NCI-H69 (cell line): ENCODE measurements at places on chromosomes 7 and 10.

GRCh38 chr7:69615685-69616084 lies 17.4 kb downstream of the AUTS2 start:
- DNase-seq, result peak; percentile 88

GRCh38 chr7:6658618-6659345 lies 21.7 kb downstream of the ZNF316 start:
- DNase-seq, result peak; percentile 29

GRCh38 chr10:22436526-22436892 lies 91.2 kb downstream of the SPAG6 start:
- no peak for DNase-seq

GRCh38 chr10:72104472-72105097 lies 16.2 kb upstream of the SPOCK2 start:
- DNase-seq, result no peak

GRCh38 chr7:54860003-54860775 lies 101.2 kb upstream of the SEC61G start:
- DNase-seq, result no peak

DNA sequence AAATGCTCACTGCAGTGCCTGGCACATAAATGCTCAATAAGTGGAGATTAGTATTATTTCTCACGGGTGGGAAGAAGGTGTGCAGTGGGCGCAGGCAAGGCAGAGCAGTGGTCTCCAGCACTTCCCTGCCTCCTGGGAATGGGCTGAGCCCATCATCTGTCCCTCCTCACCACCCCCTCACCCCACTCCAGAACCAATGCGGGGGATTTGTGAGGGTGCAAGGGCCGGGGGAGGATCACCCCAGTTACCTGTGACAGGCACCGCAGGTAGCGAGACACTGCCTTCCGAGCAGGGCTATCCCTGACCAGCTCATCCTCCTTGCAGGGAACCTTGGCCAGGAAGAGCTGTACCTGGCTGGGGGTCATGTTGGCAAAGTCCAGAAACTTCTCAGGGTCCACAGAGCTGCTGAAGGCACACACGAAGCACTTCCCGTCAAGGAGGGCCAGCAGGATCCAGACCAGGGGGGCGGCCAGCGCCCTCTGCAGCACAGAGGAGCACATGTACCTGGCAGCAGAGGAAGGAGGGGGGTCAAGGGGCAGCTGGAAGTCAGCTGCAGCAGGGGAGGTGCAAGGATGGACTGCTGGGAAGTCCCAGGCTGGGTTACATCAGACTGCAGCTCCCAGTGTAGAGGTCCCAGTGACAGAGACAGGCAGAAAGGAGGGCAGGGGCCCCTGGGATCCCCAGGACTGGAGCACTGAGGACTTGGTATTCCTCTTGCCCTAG lies 2.8 kb downstream of the CALHM3 start:
- DNase-seq, result peak; percentile 23
